Ureter (tissue), 1 donor: ENCODE measurements at places on chromosomes 6 and 20. TPM values are rescaled to one million over a fixed set of nuclear protein-coding genes. Genes with fewer than 3 reads are reported as not detected.

SLC35B2 gene
- total RNA-seq = 33.6 TPM

DNA sequence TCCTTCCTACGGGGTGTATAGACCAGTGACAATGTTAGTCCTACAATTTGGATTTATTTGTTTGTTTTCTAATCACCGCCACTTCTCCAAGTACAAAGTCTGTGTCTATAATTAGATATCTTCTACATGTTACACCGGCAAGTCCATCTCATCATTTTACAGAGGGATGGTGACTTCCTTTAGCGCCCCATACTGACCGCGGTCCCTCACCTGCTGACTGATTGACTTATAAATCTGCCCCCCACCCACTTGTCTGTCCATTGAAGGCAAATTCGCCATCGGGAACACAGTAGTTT lies 8.9 kb upstream of the NR2E1 start:
- no peak for DNase-seq

- no peak for DNase-seq
Observed at GRCh38 chr6:5316951-5317350, 55.6 kb downstream of the FARS2 start.

DNA sequence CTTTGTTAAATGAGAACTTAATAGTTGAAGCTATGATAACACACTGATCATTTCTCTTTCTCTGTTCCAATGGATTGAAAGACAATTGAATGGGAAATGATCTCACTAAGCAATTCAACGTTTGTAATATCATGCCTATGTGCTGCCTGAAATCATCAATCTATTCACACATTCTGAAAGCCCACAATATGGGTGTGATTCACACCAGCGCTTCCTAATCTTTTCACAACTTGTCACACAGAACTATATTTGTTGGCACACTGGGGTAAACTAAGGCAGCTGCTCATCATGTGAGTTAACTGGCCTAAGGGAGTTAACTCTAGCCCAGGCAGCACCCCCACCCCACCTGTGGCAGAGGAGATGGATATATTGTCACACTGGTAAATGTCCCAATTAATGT lies 37.1 kb upstream of the UTRN start:
- no peak for DNase-seq

DNA sequence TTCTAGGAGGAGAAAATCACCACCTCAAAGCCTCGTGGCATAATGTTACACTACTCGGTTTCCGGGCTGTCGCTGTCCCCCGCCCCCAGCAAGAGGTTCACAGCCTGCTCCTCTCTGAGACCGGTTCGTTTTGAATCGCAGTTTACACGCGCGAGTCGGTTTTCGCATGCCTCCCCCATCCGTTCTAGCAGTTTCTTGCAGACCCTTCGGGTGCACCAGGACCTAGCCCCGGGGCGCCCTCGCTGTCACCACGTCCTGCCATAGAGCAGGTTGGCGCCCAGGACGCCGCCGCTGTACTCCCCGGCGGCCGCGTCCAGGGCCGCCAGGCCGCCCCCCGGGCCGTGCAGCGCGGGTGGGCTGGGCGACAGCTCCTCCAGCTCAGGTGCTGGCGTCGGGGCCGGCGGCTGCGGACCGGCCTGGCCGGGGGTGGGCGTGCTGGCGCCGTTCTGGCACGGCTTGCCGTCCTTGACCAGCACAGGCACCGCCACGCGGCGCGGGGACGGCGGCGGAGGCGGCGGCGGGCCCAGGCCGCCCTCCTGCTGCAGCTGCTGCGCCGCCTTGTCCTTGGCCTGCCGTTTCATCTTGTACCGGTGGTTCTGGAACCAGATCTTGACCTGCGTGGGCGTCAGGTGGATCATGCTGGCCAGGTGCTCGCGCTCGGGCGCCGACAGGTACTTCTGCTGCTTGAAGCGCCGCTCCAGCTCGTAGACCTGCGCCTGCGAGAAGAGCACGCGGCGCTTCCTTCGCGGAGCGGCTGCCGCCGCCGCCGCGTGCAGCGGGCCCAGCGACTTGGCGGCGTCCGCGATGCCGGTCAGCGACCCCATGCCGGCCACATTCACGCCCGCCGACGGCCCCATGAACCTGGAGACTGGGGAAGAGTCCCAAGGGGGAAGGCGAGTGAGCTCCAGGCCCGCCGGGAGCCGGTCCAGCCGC lies 1.4 kb downstream of the NKX2-4 start:
- DNase-seq = no peak
